ENCODE measurements at places on chromosomes 6 and 20. TPM values are rescaled to one million over a fixed set of nuclear protein-coding genes. Genes with fewer than 3 reads are reported as not detected.
A peak's percentile ranks its signal among the peaks of the same experiment; 100 is the strongest.

Gene NNAT
- 20.6 TPM for polyA plus RNA-seq

Gene OPN5
- polyA plus RNA-seq, result not detected

Gene SCUBE3
- 0.02 TPM for polyA plus RNA-seq

Gene DLK2
- polyA plus RNA-seq, result 1.1 TPM

Gene ARMC2
- polyA plus RNA-seq, result 3.0 TPM

Gene SNAI1
- polyA plus RNA-seq, result 7.3 TPM

Gene CALHM6
- 20.8 TPM for polyA plus RNA-seq

Gene TMEM151B
- polyA plus RNA-seq, result 0.02 TPM

Gene CDH26
- 5.8 TPM for polyA plus RNA-seq

Gene C6orf163
- 0.21 TPM for polyA plus RNA-seq

DNA sequence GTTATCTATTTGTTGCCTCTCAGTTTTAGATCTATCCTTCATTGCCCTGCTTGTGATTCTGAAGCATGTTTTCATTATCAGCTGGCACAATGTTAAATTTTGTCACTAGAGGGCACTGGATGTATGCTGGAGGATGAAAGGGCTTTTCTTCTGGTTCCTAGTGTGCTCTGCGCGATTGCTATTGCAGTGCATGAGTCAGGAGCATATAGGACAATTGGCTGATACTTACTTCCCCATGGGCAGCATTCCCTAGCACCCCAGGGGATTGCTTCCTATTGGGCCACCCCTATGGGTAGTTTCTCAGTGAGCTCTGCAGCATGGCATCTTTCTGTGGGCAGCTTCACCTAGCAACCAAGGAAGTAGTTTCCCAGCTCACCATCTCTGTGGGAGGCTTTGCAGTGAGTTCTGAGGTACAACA lies 280.3 kb upstream of the SYNCRIP start:
- peak; percentile 86 for DNase-seq
- no peaks in the 10 kb centered on the region for H3K36me3 ChIP-seq
- H3K4me1 ChIP-seq, result no peaks in the 10 kb centered on the region
- no peak overlapping the region for H3K4me3 ChIP-seq
- H3K27me3 ChIP-seq, result no peaks in the 10 kb centered on the region
- H3K27ac ChIP-seq, result no peak overlapping the region

DNA sequence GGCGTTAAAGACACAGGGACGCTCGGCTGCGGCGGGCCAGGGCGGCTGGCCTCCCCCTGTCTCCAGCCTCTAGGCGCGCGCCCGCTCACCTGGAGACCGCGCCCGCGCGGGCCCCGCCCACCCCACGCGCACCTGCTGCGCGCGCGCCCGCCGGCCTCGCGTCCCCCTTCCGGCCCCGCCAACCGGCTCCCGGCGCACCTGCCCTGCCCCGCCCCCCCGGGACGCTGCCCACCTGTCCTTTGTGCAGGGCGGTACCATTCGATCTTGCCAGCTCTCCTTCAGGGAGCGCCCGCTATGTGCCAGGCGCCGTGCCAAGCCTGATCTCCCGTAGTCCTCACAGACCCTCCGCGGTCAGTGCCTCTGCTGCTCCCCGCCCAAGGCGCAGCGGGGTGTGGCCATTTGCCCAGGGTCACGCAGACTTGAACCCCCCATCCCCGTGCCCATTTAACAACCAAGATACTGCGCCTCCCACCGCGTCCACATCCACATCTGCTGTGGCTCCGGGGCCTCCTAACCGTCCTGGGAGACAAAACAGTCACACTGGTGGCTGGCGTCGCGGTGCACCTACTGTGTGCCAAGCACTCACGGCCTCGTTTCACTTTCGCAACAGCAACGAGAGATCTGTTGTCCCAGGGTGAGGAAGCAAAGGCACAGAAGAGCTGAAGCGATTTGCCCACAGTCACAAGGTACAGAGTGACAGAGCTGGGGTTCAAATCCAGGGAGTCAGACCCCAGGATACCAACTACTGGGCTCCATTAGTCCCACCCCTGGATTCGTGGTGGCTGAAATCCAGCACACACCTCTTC lies 48.1 kb downstream of the NOL4L start:
- no peaks in the 10 kb centered on the region for H3K27me3 ChIP-seq
- peak; percentile 65 for DNase-seq
- peak overlapping the region; percentile 22 for H3K4me3 ChIP-seq
- no peak overlapping the region for H3K27ac ChIP-seq

- no peaks in the 10 kb centered on the region for H3K4me1 ChIP-seq
- H3K4me3 ChIP-seq, result no peak overlapping the region
- DNase-seq, result peak; percentile 69
- H3K27me3 ChIP-seq, result no peaks in the 10 kb centered on the region
Observed at GRCh38 chr6:15948930-15949900, 179.7 kb upstream of the MYLIP start.

GRCh38 chr6:129732542-129732941 lies 22.6 kb upstream of the ARHGAP18 start:
- H3K4me3 ChIP-seq, result no peak overlapping the region
- no peak for DNase-seq
- H3K27ac ChIP-seq, result no peak overlapping the region
- no peaks in the 10 kb centered on the region for H3K36me3 ChIP-seq
- no peaks in the 10 kb centered on the region for H3K4me1 ChIP-seq

GRCh38 chr6:122361314-122361979 lies 38.0 kb upstream of the HSF2 start:
- no peaks in the 10 kb centered on the region for H3K36me3 ChIP-seq
- no peak overlapping the region for H3K4me3 ChIP-seq
- DNase-seq, result no peak
- no peak overlapping the region for H3K27ac ChIP-seq

GRCh38 chr20:25325073-25325472 lies 65.6 kb downstream of the ABHD12 start:
- H3K4me3 ChIP-seq, result no peak overlapping the region
- DNase-seq, result no peak
- peaks cover 8% of the 10 kb centered on the region for H3K36me3 ChIP-seq
- H3K27ac ChIP-seq, result no peak overlapping the region
- H3K4me1 ChIP-seq, result no peaks in the 10 kb centered on the region
- H3K27me3 ChIP-seq, result no peaks in the 10 kb centered on the region

- H3K4me1 ChIP-seq, result no peaks in the 10 kb centered on the region
- DNase-seq, result no peak
- H3K27ac ChIP-seq, result no peak overlapping the region
- no peak overlapping the region for H3K4me3 ChIP-seq
- H3K36me3 ChIP-seq, result no peaks in the 10 kb centered on the region
Observed at GRCh38 chr6:150495126-150495525, 104.6 kb upstream of the PLEKHG1 start.

GRCh38 chr20:42270539-42270938 lies 652.4 kb upstream of the CHD6 start:
- H3K27ac ChIP-seq, result no peak overlapping the region
- DNase-seq, result no peak
- no peak overlapping the region for H3K4me3 ChIP-seq
- no peaks in the 10 kb centered on the region for H3K4me1 ChIP-seq
- peaks cover 3% of the 10 kb centered on the region for H3K27me3 ChIP-seq

DNA sequence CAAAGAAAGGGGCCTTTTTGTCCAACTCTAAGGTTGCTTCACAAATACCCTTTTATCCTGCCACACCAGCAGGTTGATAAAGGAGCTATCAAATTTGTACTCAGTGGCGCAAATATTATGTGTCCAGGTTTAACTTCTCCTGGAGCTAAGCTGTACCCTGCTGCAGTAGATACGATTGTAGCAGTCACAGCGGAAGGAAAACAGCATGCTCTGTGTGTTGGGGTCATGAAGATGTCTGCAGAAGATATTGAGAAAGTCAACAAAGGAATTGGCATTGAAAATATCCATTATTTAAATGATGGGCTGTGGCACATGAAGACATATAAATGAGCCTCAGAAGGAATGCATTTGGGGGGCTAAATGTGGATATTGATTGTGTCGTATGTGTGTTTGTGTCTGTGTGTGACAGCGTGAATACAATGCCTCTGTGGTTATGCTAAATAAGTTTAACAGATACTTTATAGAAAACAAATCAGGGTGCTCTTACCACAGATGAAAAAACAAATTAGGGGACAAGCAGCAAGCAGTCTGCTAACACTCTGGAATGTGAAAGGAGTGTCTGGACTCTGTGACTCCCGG lies 33.6 kb downstream of the HM13 start:
- no peaks in the 10 kb centered on the region for H3K4me1 ChIP-seq
- no peaks in the 10 kb centered on the region for H3K27me3 ChIP-seq
- no peak overlapping the region for H3K27ac ChIP-seq
- peak overlapping the region; percentile 4 for H3K4me3 ChIP-seq

DNA sequence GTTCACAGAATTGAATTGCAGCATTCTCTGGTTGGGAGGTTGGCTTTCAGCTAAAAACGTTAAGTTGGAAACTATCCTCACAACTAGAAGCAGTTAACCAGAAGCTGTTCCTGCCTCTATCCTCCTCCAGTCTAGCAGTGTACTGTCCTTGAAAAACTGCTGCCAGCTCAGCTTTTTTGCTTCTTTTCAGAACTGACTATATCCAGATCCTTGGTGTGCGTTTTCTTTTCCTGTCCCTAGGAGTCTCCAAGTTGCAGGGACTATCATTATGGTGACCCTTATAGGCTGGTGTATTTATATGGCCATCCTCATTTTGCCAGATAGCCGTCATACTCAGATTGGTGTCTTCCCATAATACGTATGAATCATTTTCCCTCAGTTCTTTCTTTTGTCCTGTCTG lies 5.5 kb downstream of the ITCH start:
- H3K27me3 ChIP-seq, result no peaks in the 10 kb centered on the region
- H3K4me3 ChIP-seq, result no peak overlapping the region
- peaks cover 16% of the 10 kb centered on the region for H3K36me3 ChIP-seq
- no peaks in the 10 kb centered on the region for H3K4me1 ChIP-seq

DNA sequence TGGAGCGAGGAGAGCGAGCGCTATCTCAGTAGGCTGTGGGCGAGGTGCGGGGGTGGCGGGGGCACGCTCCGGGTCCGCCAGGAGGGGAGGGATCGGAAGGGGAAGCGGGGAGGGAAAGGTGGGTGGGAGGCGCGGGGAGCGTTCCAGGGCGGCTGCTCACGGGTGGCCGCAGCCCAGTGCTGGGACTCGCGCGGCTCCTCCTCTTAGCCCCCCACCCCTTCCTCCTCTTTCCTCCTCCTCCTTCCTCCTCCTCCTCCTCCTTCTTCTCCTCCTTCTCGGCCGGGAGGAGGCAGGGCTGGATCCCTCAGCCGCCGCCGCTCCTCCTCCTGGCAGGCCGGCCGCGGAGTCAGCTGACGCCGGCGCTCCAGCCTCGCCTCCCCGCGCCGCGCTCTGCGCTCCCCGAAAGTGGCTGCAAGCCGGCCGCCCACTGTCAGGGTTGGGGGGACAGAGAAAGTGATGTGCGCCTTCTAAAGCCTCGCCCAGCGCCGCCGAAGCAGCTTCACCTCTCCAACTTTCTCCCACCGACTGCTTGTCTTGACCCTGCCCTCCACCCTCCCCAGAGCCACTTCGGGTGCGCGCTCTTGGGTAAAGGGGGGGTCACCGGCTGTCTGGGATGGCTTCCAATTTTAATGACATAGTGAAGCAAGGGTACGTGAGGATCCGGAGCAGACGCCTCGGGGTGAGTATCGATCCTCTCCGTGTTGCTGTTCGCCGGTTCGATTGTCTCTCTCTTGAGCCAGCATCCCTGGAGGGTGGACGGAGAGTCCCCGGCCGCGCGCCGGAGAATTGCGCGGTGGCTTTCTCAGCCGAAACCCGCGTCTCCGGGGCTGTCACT lies at the start of gene DOK5:
TSS of gene DOK5 (plus strand) at position 260 of the 835 bp plus-strand sequence. CDS start at position 614, 354 bp downstream.
- no peaks in the 10 kb centered on the region for H3K36me3 ChIP-seq
- no peak within 1 kb of the TSS for H3K27ac ChIP-seq
- peak within 1 kb of the TSS; percentile 45 for H3K4me3 ChIP-seq
- peaks cover 3% of the 10 kb centered on the region for H3K4me1 ChIP-seq
- peaks cover 23% of the 10 kb centered on the region for H3K27me3 ChIP-seq

- no peak overlapping the region for H3K27ac ChIP-seq
- H3K4me1 ChIP-seq, result peaks cover 3% of the 10 kb centered on the region
- H3K27me3 ChIP-seq, result no peaks in the 10 kb centered on the region
- peak; percentile 94 for DNase-seq
- H3K36me3 ChIP-seq, result no peaks in the 10 kb centered on the region
Observed at GRCh38 chr6:130167655-130168054, 55.1 kb downstream of the SAMD3 start.

- no peak overlapping the region for H3K4me3 ChIP-seq
- no peak overlapping the region for H3K27ac ChIP-seq
- H3K27me3 ChIP-seq, result no peaks in the 10 kb centered on the region
- DNase-seq, result no peak
- H3K36me3 ChIP-seq, result peaks cover 3% of the 10 kb centered on the region
Observed at GRCh38 chr6:158172001-158172400, 3.9 kb downstream of the GTF2H5 start.

DNA sequence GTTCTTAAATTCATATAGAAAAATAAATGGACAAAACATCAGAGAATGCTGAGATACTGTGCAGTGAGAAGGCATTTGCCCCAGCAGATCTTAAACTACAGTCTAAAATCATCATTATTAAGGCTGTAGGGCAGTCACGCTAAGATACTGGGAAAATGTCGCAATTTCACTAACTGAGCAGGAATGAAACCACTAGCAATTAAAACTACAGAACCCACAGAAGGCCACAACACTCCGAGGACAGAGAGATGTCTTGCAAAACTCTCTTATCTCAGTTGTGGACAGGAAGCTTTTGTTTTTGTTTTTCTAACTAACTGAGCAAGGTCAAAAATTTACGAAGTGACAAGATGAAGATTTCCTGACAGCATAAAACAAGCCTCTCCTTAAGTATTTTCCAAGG lies 18.2 kb downstream of the GNAS-AS1 start:
- peak; percentile 29 for DNase-seq
- no peaks in the 10 kb centered on the region for H3K27me3 ChIP-seq
- H3K4me3 ChIP-seq, result no peak overlapping the region
- no peaks in the 10 kb centered on the region for H3K36me3 ChIP-seq
- H3K4me1 ChIP-seq, result peaks cover 4% of the 10 kb centered on the region
- H3K27ac ChIP-seq, result no peak overlapping the region
